NB4 (cell line): ENCODE measurements at places on chromosomes 7 and 10.

DNA sequence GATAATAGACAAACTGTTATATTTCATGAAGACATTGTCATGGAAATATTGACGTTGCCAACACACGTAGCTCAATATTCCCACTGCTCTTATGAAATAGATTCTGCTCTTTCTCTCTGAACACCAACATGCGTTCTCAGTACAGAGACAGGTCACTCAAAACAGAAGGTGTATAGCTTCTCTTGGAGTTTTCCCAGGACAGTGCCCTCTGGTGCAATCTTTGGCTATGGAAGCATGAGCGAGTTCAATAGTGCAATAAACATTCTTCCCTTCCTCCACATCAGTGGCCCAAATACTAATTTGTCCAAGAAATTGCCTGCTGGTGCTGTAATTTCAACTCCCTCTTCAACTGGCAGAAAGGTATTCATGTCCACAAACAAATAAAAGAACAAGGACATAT lies 145.3 kb downstream of the MAGI2 start:
- no peak for DNase-seq

- no peak for DNase-seq
Measured at GRCh38 chr10:132272231-132272971, 35.3 kb downstream of the STK32C start.

DNA sequence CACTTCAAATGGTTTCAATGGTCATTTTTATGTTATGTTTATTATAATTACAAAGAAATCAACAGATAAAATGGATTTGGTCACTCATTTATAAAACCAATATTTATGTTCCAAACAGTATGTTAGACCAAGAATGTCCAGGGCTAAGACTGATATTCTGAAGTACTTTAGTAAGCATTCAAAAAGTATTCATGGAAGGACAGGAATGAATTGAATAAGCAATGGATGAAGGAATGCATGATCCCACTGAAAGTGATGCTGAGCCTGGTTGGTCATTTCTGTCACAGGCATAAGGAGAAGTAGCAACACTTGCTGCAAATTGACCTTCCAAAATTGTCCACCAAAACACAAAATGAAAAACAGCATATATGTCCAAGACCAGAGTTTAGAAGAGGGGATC lies 189.0 kb upstream of the CELF2 start:
- DNase-seq, result no peak

DNA sequence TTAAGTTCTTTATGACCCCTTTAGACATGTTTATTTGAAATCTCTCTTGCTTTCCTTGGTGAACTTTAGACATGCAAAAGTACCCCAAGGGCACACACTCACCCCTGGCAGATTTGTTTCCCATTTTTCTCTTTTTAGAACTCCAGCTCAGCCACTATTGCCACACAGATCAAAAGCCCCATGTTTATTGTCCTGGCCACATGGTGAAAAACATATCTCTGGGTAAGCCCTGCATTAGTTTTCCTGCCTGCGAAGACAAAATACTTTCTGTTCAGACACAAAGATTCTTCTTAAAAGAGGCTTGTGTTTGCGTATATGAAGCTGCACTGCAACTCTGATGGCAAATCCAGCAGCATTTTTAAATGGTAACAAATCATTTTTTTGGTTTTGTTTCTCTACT lies 200.0 kb downstream of the POLR1F start:
- no peak for DNase-seq

DNA sequence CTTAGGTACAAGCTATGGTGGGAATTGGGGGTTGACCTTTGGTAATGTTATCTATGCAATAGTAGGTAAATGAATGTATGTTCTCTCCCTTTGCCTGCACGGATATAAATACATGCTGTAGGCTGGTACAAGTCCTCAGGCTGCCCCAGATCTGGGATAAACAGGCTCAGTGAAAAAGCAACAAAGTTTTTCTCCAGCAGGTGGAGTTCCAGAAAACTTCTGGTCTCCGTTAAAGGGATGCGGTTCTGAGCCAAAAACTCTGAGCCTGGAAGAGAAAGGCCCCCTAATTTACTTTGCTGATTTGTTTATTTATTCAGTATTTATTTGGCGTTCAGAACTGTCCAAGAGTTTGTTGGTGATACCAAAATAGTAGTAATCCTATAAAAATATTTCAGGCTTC lies 204.7 kb downstream of the ADRA2A start:
- peak; percentile 22 for DNase-seq

- DNase-seq, result no peak
Measured at GRCh38 chr10:53572799-53573198, 800.2 kb upstream of the MBL2 start.

- DNase-seq, result no peak
Measured at GRCh38 chr7:46852795-46853194, 729.1 kb downstream of the TNS3 start.

DNA sequence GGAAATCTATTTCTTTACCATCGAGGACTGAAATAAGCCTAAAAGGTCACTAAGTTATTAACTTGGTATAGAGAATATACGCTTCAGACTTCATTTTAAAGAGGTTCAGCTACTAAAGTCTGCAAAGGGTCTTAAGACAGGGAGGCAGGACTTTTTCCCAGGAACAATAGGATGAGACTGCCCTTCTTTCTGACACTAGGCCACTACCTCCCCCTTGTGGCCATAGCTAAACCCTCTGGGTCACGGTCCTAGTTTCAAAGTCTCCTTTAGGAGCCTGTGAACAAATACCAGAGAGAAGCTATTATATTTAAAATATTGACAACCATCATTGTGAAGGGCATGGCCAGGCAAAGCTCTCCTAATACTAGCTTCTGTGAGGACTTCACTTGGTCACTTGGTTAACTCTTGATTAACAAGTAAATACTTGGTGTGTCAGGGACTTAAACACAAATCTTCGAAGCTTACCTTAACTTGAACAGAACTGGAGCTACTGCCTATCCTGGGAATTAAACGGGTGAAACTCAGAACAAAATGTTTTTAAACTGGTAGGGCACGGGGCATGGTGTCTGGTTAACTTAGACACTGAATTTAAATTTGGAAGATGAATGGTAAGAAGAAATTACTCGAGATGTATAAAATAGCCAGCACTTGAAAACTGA lies 75.6 kb downstream of the CCDC6 start:
- DNase-seq, result peak; percentile 52

DNA sequence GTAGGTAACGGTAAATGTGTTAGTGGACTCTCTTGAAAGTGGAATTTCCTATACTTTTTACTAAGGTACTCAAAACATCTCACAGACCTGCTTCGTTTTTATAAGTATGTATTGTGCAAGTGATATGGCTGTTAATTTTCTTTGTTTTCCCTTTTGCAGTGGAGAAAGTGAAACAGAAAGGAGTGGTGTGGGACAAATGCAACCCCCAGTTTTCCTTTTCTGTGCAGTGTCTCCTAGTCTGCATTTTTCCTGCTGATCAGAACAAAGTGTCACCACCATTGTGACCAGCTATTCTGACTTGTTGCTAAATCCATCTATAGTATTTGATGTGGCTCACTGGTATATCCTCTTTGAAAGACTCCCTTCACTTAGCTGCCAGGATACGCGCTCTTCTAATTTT lies 410.0 kb downstream of the EXOC4 start:
- DNase-seq, result no peak

GRCh38 chr7:22759721-22760120 lies 32.7 kb downstream of the IL6 start:
- DNase-seq, result no peak

DNA sequence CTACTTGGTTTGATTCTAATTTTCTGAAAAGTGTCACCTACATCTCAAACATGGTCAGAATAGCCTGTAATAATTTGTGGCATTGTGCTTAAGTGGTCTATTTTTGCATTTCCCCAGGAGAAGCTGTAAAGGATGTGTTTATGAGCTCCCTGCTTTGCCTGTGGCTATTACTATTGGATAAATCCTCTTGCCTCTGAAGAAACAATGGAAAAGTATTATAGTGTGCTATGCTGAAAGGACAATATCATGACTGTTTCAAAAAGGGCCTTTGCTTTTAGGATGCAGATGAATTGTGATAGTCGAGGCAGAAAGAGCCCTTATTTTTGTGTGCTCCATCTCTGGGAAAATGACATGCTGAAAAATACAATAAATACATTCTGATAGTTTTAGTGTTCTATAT lies 94.1 kb upstream of the ARMC3 start:
- DNase-seq, result no peak

- DNase-seq, result no peak
Measured at GRCh38 chr10:63197344-63198092, 64.4 kb downstream of the NRBF2 start.

DNA sequence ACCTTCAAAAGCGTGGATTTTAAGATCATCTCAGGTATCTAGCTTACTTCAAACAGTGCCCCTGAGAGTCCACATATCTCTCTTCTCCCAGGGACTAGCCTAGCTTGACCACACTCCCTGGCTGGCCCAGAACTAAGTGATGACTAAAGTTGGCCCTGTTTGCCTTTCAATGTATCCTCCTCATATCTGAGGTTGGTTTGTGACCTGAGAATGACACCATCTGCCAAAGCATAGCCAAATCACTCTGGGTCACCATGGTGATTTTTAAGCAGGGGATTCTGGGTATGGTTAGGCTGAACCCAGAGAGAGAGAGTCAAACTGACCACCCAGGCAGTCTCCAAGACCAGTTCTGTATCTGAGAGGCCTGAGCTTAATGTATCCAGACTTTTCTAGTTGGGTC lies 16.2 kb downstream of the CNNM1 start:
- DNase-seq, result no peak

DNA sequence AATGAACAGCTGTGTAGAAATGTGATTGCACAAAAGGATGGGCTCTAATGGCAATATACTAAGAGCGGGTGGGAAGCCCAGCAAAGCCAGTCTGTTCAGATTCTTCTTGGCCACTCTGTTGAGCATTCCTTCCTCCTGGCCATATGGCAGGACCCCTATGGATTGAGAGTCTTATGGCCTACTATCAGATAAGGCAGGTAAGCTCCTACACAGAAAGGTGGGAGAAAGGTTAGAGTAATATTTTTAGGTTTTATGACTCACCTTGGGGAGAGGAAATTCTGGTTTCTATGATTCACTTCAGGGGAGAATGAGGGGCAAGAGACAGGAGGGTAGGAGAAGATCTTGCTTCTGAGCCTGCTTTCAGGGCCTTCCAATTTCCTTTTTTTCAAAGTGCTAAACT lies 15.1 kb upstream of the AKR1B10 start:
- DNase-seq, result no peak

- DNase-seq, result no peak
Measured at GRCh38 chr10:125555743-125556142, 127.2 kb downstream of the TEX36 start.
